H1 (cell line): ENCODE measurements at places on chromosomes 3 and 15. TPM values are rescaled to one million over a fixed set of nuclear protein-coding genes. Genes with fewer than 3 reads are reported as not detected.

The MAP6D1 gene
- total RNA-seq: 4.1 and 5.2 TPM in 2 replicates

The MYEF2 gene
- 78.2 and 79.2 TPM in 2 replicates for total RNA-seq

The FMN1 gene
- 2.9 and 3.7 TPM in 2 replicates for total RNA-seq

The LRTM1 gene
- not detected in 2 replicates for total RNA-seq

The DCLK3 gene
- total RNA-seq: 0.63 and 0.69 TPM in 2 replicates
